ENCODE measurements at places on chromosomes 1 and 21.
A peak's percentile ranks its signal among the peaks of the same experiment; 100 is the strongest.

- DNase-seq, result no peak
- H3K4me1 ChIP-seq, result peaks cover 3% of the 10 kb centered on the region
- H3K27ac ChIP-seq, result no peak overlapping the region
- peaks cover 13% of the 10 kb centered on the region for H3K36me3 ChIP-seq
- H3K4me3 ChIP-seq, result no peak overlapping the region
- H3K27me3 ChIP-seq, result peaks cover 14% of the 10 kb centered on the region
These were observed 1.5 kb upstream of the NHLH1 start for GRCh38 chr1:160365325-160365724.

DNA sequence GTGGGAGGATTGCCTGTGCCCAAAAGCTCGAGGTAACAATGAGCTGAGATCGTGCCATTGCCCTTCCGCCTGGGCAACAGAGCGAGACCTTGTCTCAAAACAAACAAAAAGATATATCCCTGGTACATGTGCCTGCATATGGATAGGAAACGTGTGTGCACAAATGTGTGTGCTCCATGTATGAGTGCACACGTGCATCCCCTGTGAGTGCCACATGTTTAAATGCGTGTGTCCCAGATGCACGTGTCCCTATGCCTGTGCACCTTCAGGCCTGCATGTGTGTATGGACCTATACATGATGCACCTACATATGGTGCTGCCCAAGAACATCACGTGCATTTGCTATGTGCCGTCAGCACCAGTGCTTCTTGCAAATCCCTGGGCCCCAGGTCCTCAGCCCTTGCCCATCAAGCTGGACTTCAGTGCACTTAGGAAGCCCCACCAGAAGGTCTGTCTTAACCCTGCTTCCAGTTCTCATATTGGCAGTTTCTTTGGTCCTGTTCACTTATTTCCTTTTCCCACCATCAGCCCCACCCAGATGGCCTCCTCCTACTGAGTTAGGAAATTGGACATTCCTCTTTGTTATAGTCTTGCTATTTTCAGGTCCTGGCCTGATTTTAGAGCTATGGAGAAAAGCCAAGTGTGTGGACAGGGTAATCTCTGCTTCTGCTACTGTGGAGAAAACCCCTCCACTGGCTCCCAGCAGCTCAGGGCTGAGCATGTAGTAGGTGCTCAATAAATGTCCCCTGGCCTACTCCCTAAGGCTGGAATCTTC is 15.4 kb downstream of the TIE1 start:
- no peak for DNase-seq
- H3K4me3 ChIP-seq, result no peak overlapping the region
- H3K27me3 ChIP-seq, result no peaks in the 10 kb centered on the region
- H3K4me1 ChIP-seq, result peaks cover 3% of the 10 kb centered on the region
- no peak overlapping the region for H3K27ac ChIP-seq

GRCh38 chr1:152886085-152886484 is 8.0 kb downstream of the SMCP start:
- no peak overlapping the region for H3K27ac ChIP-seq
- no peak for DNase-seq
- no peaks in the 10 kb centered on the region for H3K27me3 ChIP-seq

DNA sequence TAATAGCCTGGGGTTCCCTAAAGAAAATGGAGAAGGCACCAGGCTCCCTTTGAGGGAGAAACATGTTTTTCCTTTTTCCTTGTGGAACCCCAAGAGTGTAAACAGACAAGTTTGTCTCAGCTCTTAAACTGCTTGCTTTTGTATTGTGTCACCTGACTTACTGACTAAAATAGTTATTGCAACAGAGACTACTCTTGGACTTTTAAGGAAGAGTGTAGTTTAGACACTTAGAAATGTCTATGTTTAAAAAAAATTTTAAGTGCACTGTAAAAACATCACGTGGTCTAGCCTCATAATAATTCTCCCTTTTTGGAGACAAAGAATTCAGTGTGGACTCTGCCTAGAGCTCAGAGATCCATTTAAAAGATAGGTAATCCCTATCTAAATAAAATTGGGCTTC is 141.1 kb downstream of the TRIM33 start:
- DNase-seq, result peak; percentile 35
- H3K4me1 ChIP-seq, result no peaks in the 10 kb centered on the region
- H3K27ac ChIP-seq, result no peak overlapping the region
- no peaks in the 10 kb centered on the region for H3K36me3 ChIP-seq

- no peak overlapping the region for H3K4me3 ChIP-seq
- peaks cover 5% of the 10 kb centered on the region for H3K4me1 ChIP-seq
- no peak overlapping the region for H3K27ac ChIP-seq
- no peak for DNase-seq
- H3K27me3 ChIP-seq, result no peaks in the 10 kb centered on the region
- H3K36me3 ChIP-seq, result no peaks in the 10 kb centered on the region
These were observed 136.6 kb upstream of the VANGL1 start for GRCh38 chr1:115505148-115505571.

GRCh38 chr21:34675871-34676270 is 7.1 kb downstream of the CLIC6 start:
- H3K27me3 ChIP-seq, result peaks cover 48% of the 10 kb centered on the region
- H3K27ac ChIP-seq, result no peak overlapping the region
- H3K4me1 ChIP-seq, result no peaks in the 10 kb centered on the region
- no peak for DNase-seq

GRCh38 chr1:3514404-3514803 is 59.9 kb downstream of the ARHGEF16 start:
- H3K27me3 ChIP-seq, result no peaks in the 10 kb centered on the region
- no peaks in the 10 kb centered on the region for H3K36me3 ChIP-seq
- H3K27ac ChIP-seq, result no peak overlapping the region

DNA sequence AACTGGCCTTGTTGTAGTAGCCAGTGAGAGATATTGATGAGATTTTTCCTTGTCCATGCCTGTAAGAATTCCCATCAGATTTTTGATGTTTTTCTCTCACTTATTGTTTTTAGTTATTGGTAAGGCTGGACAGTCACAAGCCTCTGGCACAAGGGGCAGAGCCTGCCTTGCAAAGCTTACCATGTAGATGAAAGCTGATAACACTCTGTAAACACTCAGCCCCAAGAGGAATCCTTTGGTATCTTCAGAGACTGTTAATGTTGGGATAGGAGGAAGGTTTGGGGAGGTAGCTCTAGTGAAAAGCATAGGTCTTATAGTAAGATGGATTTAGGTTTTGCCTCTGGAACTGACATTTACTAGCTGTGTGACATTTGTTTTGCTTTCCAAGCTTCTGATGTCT is 37.7 kb downstream of the MARK1 start:
- H3K27me3 ChIP-seq, result no peaks in the 10 kb centered on the region
- H3K4me3 ChIP-seq, result no peak overlapping the region
- H3K36me3 ChIP-seq, result no peaks in the 10 kb centered on the region
- H3K27ac ChIP-seq, result no peak overlapping the region

GRCh38 chr1:26574719-26575251 is 45.2 kb downstream of the RPS6KA1 start:
- peaks cover 39% of the 10 kb centered on the region for H3K36me3 ChIP-seq
- no peak for DNase-seq
- no peaks in the 10 kb centered on the region for H3K27me3 ChIP-seq
- H3K4me3 ChIP-seq, result no peak overlapping the region
- H3K4me1 ChIP-seq, result peaks cover 5% of the 10 kb centered on the region

DNA sequence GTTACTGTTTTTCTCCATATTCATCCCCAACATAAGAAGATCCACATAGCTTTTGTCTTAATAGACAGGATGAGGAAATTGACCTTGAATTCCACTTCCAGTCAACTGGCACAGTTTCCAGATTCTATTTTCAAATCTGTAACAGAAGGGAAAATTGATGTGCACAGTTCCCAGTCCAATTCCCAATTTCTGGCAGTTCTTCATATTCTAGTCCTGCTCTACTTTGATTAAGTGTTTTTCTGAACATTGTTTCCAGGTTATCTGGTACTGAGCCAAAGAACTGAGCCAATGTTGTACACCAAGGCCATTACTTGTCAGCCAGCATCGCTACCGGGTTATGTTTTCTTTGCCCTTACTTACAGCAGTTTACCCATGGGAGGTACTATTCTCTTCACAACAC is 1755.4 kb downstream of the PLA2G4A start:
- no peaks in the 10 kb centered on the region for H3K36me3 ChIP-seq
- no peak for DNase-seq
- no peaks in the 10 kb centered on the region for H3K4me1 ChIP-seq
- H3K4me3 ChIP-seq, result no peak overlapping the region
- H3K27me3 ChIP-seq, result no peaks in the 10 kb centered on the region
- H3K27ac ChIP-seq, result no peak overlapping the region

GRCh38 chr1:60152891-60153290 is 79.3 kb upstream of the C1orf87 start:
- no peaks in the 10 kb centered on the region for H3K4me1 ChIP-seq
- no peak for DNase-seq
- H3K36me3 ChIP-seq, result no peaks in the 10 kb centered on the region
